Activated CD4-positive, alpha-beta memory T cell treated with anti-CD3 and anti-CD28 coated beads for 36 hours (primary cell): ENCODE measurements at places on chromosomes 1 and 21. TPM values are rescaled to one million over a fixed set of nuclear protein-coding genes. Genes with fewer than 3 reads are reported as not detected.

- no peak for DNase-seq
Measured at GRCh38 chr1:192887426-192887825, 78.6 kb downstream of the RGS2 start.

DNA sequence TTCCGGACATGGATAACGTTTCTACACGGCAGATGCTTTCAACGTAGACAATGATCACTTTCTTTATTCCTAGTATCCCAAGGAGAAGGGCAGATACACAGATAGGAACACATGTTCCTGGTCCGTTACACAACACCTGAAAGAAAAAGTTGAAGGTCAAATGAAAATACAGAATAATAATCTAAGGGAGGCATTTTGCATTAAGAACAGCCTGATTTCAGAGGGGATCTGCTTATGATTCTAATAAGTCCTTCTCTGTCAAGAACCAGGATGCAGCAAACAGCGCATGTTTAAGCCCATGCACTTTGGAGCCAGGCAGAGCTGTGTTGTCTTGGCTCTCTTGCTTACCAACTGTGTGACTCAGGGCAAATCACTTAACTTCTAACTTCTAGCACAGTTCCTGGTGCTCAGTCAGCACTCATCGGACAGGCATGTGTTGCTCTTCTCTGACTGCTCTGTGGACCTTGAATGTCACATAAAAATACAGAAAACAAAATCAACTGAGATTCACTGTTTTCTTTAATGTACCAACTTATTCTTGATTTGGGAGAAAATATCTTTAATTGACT, 56.3 kb upstream of the CNN3 start:
- DNase-seq = no peak

- no peak for DNase-seq
Measured at GRCh38 chr1:232965124-232965911, 14.9 kb downstream of the NTPCR start.

GRCh38 chr1:170261669-170262068, 115.9 kb downstream of the NTMT2 start:
- DNase-seq = no peak

DNA sequence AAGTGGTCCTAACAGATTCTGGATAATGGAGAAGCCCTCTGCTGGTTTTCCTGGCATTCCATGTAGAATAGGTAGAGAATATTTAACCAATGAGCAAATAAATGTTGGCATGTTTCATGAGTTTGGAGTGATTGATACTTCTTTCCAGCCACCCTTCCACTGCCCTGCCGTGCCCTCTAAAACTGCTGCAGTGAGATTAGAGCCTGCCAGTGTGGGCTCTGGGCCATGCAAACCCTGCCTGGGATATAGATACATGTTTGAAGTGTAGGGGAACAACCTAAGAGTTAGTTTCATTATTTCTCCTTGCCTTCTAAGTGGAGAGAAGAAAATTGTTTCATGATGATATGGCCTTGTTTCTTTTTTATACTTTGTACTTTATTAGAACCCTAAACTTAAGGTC, 10.4 kb downstream of the UBE2Q1 start:
- no peak for DNase-seq

DNA sequence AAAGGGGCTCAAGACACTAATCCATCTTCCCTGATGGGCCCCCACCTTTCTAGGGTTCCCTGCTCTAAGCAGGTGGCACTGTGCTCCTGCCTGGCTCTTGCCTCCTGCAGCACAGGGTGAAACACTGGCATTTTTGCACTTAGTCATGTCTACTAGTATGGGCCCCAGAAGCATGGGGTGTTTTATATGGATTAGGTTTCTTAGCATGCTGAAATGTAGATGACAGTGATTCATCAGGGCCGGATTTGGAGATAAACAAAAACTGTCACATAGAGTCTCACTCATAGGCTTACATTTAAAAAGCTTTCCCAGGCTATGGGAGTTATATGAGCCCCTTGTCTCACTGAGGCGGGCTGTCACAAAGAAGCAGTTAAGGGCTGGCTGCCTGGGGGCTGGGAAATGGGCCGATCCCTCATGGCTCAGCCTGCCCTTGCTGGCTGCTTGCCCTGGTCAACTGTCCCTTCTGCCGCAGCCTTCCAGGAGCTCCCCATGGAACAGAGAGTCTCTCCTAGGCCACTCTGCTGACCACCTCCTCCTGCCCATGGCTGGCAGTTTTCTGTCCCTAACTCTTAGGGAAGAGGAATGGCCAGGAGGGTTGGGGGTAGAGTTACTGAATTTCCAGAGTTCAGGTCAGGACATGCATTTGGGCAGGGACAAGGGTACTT, 6.5 kb downstream of the GALNT2 start:
- DNase-seq = no peak

SPATA17 gene
- total RNA-seq = not detected

LORICRIN gene
- total RNA-seq = not detected
